T follicular helper cell (primary cell): ENCODE measurements at places on chromosomes 12 and 14.
A peak's percentile ranks its signal among the peaks of the same experiment; 100 is the strongest.

GRCh38 chr12:26953447-26953846 is 15.2 kb downstream of the FGFR1OP2 start:
- DNase-seq: no peak

DNA sequence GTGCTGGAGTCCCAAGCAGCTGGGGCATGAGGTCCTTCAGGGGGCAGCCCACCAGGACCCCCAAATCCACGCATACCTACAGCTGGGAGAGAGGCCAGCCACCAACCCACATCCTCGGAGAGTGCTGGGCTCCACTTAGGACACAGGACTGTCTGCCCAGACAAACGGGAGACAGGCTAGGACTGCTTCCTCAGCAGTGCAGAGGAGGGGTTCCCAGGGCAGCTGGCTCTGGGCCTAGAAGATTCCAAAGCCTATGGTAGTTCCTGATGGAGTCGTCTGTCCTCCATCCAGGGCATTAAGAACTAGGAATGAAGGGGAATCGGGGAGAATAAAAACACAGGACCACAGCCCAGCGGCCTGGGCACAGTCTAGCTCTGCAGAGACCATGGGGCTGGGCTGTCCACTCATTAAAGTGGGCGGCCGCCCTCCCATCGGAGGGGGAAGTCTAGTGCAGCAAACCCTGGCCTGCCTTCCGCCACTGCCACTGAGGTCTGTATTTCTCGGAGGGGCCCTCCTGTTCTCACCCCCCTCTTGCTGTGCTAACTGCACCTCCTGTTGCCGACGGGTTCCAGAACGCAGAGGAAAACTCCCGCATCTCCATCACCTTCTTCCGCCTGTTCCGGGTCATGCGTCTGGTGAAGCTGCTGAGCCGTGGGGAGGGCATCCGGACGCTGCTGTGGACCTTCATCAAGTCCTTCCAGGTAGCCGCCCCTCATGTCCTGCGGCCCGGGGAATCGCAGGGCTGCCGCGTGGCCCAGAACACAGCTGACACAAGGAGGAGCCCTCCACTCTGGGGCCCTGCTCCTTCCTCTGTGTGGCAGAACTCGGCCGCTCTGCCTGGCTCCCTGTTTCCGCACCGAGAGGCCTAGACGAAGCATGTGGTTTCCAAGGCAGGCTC is 143.5 kb upstream of the FKBP4 start:
- no peak for DNase-seq

DNA sequence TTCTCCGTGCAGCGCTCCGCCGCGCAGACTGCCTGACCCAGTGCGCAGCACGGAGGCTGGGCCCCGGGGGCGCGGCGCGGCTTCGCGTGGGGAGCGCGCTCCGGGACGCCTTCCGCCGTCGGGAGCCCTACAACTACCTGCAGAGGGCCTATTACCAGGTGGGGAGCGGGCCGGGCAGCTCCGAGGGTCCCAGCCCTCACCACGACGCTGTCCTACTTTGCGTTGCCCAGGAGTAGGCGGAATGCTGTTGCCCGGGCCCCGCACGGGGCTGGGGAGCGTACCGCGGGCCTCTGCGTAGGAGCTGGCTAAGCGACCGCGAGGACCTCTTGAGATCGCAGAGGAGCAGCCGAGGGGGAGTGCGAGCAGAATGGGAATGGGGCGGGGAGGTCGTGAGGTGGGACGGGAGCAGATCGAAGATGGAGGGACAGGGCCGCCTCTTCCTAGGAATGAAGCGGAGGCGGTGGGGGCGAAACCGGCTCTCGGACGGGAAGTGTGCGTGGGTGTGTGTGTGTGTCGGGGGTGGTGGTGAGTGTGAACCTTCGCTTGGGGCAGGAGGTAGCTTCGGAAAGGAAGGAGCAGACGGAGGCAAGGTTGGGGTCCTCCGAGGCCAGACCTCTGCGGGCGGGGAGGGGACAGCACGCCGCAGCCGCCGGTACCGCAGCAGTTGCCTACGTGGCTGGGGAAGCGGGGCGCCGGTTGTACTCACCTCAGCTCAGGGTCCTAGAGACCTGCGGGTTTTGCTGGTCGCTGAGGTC is 751 bp downstream of the P3H3 start:
- DNase-seq: no peak

DNA sequence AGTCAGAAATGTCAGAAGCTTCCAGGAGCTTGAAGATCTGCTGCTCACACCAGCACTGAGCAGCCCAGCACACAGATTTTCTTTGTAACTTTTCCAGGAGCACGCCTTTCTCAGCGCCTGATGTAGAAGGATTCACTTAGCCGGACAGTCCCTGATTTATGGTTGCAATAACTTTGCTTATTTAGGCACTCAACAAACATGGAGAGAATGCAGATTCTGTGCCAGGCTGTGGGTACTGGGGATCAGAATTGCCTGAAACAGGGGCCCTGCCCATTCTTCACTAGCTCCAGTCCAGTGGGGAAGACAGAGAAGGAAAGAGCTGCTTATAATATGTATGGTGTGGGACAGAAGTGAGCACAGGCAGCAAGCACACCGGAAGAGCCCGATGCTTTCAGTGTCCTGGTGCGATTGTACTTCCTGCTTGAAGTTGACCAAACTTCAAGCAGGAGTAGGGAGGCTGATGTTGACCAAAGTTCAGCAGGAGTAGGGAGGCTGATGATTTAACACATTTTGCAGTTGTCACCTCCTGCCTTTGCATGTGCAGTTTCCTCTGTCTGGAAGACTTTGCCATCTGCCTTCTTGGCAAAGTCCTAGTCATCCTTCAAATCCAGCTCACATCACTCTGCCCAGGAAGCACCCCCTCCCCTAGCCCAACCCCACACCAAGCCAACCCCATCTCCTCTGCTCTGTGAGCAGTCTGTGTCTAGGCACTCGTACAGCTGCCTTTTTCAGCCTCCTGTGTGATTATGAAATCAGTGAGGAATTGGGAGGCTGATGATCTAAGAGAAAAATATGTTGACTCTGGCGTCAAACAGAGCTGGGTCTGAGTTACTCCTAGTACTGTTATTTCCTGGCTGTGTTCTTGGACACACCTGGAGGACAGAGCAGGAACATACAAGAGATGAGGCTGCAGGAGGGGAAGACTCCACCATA is 12.0 kb upstream of the PRIMA1 start:
- no peak for DNase-seq

GRCh38 chr14:29425705-29426482 is 501.8 kb downstream of the PRKD1 start:
- no peak for DNase-seq

DNA sequence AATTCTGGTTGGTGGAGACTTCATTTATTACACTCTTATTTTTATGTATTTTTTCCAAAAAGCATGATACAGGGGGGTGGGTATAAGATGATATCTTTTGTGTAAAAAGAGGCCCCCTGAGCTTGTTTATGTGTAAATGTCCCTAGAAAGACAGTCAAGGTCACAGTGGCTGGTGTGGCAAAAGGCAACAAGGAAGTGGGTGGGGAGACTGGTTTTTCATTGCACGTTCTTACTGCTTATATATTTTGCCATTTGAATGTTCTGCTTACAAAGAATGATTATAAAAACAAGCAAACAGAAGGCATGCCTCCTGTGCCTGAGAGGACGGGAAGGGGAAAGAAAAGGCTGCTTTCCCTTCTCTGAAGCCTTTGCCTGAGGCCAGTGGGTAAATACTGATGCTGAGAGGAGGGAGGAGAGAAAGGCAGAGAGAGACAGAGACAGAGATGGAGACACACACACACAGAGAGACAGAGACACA is 24.1 kb upstream of the ADIPOR2 start:
- no peak for DNase-seq

GRCh38 chr14:72941286-72941985 is 15.2 kb downstream of the DCAF4 start:
- DNase-seq: no peak

- no peak for DNase-seq
Measured at GRCh38 chr12:32091696-32092095, 15.0 kb upstream of the BICD1 start.

DNA sequence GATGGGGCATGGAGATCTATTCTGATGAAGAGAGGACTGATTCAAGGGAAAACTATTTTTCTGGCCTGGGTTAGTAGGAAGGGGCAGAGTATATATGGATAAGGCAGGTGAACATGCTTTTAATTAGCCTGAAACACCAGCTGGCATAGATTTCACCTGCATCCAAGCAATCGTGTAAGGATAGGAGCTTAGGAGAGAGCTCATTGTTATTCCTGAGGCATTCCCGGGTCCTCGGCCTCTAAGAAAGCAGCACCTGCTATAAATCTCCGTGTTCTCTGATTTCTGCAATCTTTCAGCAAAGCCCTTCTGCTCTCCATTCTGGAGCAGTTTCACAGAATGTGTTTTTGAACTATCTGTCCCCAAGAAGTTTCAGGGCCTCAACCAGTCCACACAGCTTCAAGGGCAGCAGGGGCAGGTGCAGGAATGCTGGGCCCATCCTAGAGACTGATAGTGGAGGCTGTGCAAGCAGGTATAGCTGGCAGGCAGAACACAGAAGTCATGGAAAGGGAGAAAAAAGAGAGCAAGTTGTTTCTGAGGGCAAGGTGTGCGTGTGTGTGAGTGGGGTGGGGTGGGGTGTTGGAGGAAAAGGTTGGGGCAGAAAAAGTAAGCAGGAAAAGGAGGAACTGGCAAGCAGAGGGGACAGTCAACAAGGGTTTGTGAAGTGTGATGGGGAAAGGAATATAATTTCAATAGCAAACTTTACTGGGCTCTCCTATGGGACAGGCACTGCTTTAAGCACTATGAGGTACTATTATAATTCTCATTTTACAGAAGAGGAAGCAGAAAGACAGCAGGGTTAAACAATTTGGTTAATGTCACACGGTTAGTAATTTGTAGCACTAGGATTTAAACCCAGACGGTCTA is 203.7 kb upstream of the SSTR1 start:
- DNase-seq: no peak

DNA sequence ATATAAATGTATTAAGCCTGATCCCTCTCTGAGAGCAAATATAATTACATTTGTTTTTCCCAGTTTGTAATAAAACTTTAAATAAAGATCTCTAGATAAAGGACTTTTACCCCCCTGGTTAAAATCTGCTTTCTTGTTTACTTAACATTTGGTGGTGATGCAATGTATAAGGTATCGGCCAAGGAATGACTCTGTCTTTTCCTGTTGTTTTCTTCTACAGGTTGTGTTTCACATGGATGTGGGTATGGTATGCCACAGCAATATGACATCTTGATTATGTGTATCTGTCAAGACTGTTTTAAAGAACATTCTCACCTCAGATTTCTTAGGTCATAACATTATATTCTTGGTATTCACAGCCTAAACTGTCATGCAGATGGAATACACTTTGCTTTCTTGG is 210.6 kb upstream of the NOVA1 start:
- DNase-seq: no peak

- peak; percentile 38 for DNase-seq
Measured at GRCh38 chr12:57549909-57550640, at the start of gene KIF5A. Gene KIF5A, plus strand, starts transcription at chr12:57550044. Its CDS starts 228 bp downstream, at chr12:57550272.

DNA sequence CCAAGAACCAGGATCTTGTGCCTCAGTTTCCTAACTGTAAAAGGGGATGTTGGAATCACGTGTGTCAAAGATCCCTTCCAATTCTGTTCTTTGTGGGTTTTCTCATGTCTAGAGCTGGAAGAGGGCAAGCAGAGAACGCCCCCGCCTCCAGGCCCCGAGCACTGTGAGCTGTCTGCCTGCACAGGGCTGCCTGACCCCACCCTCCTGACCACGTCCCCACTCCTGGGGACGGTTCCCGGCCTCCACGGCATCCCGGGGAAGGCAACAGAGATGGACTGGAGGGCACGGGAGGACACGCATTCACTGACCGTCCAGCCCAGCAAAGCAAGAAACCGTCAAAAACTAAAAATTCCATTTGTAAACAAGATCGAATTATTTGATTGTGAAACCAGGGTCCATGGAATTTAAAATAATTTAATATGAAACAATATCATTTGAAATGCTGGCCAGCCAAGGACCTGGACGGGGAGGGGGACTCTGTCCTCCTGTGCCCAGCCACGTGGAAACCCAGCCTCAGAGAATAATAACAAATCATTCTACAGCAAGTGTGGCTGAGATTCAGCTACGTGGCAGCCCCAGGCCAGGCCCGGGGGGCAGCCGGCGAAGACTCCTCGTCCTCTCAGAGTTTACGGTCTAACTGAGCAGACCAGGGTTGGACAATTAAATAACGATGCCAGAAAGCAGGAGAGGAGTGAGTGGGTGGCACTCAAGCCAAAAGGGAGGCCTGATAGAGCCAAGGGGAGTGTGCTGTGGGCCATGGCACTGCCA is 87.3 kb upstream of the DIO3 start:
- DNase-seq: no peak

- no peak for DNase-seq
Measured at GRCh38 chr12:68776976-68777610, 30.9 kb upstream of the MDM2 start.

DNA sequence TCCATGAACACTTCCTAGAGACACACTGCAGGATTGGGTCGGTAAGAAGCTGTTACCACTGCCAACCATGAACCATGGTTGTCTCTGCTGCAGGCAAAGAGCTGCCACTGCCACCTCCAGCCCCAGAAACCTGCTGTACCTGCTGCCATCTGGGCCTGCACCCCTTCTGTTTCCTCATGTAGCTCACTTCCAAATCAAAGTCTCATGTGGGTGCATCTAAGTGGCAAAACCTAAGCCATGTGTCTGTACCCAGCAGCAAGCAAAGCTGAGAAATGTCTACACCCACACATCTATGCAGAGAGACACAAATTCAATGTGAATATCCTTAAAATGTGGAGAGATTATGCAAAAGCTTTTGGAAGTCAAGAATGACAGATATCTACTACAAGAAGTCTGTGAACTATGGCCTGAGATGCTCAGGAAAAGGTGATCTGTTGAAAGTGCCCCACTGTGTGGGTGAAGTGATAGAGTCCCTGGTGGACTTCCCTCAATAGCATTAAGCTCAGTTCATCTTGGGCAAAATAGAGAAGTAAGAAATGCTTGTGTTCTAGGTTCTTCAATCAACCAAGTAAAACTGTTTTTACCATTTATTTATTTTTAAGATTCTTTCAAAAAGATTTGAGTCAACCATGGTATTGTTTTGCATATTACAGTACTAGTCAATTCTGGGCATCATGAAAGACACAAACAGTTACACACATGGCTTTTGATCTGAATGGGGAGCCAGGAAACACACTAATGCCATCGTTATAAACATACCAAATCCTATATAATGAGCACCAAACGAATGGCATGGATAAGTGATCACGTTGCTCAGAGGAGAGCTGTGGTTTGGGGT is 64.4 kb downstream of the FOS start:
- no peak for DNase-seq

- DNase-seq: no peak
Measured at GRCh38 chr12:22250762-22251161, 83.7 kb downstream of the ST8SIA1 start.

DNA sequence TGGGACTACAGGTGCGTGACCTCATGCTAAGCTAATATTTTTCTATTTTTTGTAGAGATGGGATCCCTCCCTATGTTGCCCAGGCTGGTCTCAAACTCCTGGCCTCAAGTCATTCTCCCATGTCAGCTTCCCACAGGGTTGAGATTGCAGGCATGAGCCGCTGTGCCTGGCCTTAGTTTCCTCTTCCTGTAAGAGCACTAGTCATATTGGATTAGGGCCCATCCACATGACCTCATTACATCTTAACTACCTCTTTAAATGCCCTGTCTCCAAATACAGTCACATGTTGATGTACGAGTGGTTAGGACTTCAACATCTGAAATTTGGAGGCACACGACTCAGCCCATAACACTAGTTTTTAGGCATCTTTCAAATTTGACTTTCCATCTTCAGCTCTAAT is 72.2 kb upstream of the RASSF3 start:
- DNase-seq: no peak
